ENCODE measurements at places on chromosomes 1 and 21.

DNA sequence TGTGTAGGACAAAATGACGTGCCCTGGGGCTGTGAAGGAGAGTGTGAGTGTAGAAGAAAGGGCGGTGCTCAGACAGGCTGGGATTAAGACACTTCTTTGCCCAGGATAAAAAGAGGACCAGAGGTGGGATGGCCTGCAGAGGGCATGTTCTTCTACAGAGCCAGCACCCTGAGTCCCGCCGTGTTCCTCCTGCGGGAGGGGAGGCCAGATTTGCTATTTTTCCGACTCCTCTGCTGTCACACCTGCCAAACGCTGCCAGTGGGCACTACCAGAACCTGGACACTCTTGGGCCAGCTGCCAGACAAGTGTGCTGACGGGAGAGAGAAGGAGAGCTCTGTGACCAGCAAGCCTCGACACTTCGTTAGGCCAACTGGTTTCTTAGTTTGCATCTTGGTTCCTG, 206.4 kb downstream of the PLD5 start:
- no peaks in the 10 kb centered on the region for H3K27me3 ChIP-seq
- no peaks in the 10 kb centered on the region for H3K36me3 ChIP-seq
- H3K4me3 ChIP-seq, result no peak overlapping the region
- no peak for DNase-seq
- H3K27ac ChIP-seq, result no peak overlapping the region
- H3K4me1 ChIP-seq, result no peaks in the 10 kb centered on the region

- no peak overlapping the region for H3K27ac ChIP-seq
- peaks cover 8% of the 10 kb centered on the region for H3K4me1 ChIP-seq
- H3K4me3 ChIP-seq, result no peak overlapping the region
- no peak for DNase-seq
- H3K27me3 ChIP-seq, result peaks cover 28% of the 10 kb centered on the region
Measured at GRCh38 chr1:84773195-84773594, 82.9 kb upstream of the SSX2IP start.

DNA sequence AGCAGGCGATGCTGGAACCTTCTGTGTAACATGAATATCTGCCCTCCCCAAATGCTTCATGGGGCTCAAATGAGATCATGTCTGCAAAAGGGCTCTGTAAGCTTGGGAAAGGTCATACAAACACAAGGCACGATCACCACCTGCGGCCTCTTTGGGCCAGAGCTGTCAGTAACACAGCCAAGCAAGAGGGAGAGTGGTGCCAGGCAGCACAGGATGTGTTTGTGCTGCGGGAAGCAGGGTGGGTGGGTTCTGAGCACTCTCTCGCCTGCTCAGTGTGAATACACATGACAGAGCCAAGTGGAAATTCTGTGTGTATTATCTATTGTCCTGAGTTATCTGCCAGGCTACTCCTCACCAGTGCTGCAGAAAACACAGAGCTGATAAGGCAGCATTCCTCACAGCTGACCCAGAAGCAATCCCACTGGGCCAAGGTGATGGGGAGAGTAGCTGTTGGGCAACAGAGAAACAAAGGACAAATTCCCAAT, 101.2 kb downstream of the LAMC2 start:
- H3K4me3 ChIP-seq, result no peak overlapping the region
- H3K36me3 ChIP-seq, result no peaks in the 10 kb centered on the region
- no peaks in the 10 kb centered on the region for H3K4me1 ChIP-seq
- no peak overlapping the region for H3K27ac ChIP-seq

DNA sequence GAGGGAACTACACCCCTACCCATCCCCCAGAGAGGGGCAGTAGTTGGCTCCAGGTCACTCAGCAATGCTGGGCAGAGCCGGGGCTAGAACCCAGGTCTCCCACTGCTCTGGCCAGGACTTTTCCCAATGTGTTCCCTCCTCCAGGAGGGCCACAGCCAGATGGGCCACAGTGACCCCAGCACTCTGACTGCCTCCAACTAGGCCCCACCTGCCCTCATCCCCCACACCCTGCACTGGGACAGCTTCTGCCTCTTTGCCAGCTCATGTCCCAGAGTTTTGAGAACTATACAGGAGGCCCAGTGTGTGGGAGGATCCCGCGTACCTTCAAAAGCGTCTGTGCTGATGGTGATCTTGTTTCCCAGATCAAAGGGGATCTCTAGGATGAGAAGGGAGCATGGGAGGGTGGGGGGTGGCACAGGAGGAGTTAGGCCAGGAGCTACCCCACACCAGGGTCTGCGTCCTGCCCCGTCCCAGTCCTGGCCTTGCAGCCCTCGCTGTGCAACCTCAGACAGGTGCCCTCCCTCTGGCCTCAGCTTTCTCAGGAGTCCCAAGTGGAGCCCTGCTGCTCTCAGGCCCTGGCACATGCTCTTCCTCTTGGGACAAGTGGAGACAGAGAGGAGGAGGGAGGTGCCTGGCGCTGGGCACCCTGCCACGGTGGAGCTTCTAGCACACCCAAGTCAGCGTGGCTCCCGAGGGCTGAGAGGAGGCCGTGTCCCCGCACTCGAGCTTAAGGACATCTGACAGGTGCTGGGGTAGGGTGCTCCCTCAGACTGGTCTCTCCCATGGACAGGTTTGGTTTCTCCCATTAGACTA, 22.0 kb downstream of the MYOM3 start:
- H3K4me3 ChIP-seq, result no peak overlapping the region
- no peak overlapping the region for H3K27ac ChIP-seq
- H3K36me3 ChIP-seq, result no peaks in the 10 kb centered on the region
- H3K4me1 ChIP-seq, result no peaks in the 10 kb centered on the region
- DNase-seq, result no peak
- peaks cover 39% of the 10 kb centered on the region for H3K27me3 ChIP-seq

DNA sequence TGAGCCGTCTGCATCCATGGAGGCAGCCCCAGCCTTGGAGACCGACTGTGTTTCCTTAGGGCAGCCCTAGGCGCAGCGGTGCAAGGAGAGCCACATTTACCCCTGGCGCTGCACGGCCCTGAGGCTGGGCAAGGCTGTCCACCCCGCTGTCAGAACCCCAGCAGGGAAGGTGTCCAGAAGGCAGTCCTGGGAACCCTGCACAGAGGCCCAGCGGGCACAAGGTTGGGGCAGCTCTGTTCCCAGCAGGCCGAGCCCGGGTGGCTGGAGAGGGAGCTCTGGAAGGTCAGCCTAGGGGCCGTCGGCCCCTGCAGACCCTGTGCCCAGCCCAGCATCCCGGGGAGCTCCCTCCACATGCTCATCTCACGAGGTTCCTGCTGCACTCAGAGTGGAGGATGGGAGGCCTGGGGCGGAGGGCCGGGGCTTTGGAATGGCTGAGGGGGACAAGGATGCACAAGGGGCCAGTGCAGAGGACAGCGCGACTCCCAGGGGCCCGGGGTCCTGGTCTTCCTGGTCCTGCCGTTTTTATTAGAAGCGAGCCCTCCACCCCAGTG, 19.9 kb upstream of the SAMD11 start:
- peaks cover 9% of the 10 kb centered on the region for H3K36me3 ChIP-seq
- peak overlapping the region; percentile 72 for H3K4me3 ChIP-seq
- H3K27me3 ChIP-seq, result peaks cover 48% of the 10 kb centered on the region
- no peaks in the 10 kb centered on the region for H3K4me1 ChIP-seq
- DNase-seq, result no peak

DNA sequence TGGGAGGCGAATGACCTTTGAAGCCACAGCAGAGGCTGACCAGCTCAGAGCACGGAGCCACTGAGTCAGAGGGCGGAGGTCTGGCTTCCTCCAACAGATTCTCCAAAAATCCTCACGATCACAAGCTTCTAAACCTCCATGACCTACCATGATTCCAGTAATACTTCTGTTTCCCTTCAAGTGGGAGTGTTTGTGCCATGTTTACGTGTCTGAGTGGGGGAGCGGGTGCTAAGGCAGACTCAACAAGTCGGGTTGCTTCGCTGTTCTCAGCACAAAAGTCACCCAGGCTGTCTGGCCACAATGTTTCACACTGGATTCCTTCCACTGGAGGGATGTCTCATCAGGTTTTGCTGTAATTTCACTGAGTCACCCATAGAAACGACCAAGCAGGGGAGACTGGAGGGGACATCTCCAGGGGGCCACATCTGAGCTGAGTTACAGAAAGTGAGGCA, 86.2 kb downstream of the SLC66A1 start:
- H3K4me1 ChIP-seq, result no peaks in the 10 kb centered on the region
- no peak overlapping the region for H3K4me3 ChIP-seq
- H3K27me3 ChIP-seq, result no peaks in the 10 kb centered on the region

DNA sequence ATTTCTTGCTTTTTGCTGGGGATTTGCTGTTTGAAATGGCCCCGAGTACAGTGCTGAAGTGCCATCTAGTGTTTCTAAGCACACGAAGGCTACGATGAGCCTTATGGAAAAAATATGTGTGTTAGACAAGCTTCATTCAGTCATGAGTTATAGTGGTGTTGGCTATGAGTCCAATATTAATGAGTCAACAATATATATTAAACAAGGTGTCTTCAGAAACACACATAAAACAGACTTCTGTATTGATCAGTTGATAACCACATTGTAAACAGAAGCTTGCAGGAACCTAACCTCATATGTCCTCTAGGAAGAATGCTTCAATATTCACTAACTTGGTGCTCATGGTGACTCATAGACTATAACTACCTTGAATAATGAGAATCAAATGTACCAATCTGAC, 1.7 kb upstream of the GJB5 start:
- no peak overlapping the region for H3K27ac ChIP-seq
- H3K4me1 ChIP-seq, result peaks cover 13% of the 10 kb centered on the region
- no peaks in the 10 kb centered on the region for H3K27me3 ChIP-seq
- DNase-seq, result no peak
- no peak overlapping the region for H3K4me3 ChIP-seq

- H3K4me3 ChIP-seq, result no peak overlapping the region
- H3K36me3 ChIP-seq, result no peaks in the 10 kb centered on the region
- DNase-seq, result no peak
- H3K27me3 ChIP-seq, result peaks cover 88% of the 10 kb centered on the region
Measured at GRCh38 chr1:3391711-3392110, 62.8 kb upstream of the ARHGEF16 start.

DNA sequence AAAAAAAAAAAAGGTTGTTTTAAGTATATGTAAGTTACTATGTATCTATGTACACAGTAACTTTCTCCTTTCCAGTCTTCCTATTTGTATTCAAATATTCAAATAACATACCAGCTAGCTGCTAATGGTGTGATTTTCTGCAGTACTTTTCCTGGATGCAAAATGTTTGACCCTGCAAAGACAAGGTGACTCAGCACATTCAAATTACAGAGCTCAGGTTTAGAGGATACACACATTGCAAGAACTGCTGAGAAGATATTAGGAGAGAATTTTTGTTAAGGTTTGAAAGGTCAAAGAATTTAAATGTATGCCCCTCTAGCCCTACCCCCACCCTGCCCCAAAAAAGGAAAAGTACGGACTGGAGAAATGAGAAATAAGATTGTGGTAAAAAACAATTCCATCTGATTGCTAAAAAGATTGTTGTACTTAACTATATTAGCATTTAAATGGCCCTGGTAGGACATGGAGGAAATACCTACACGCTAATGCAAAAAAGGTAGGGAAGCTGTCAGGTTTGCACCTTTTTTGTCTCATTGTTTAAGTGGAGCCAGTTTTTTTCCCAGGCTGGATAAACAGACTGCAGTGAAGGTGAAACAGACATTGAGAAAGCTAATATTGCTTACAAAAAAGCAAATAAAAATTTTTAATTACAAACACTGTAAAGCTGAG, 45.6 kb downstream of the ZNF281 start:
- H3K27ac ChIP-seq, result peak overlapping the region; percentile 59
- H3K27me3 ChIP-seq, result no peaks in the 10 kb centered on the region
- peaks cover 25% of the 10 kb centered on the region for H3K4me1 ChIP-seq
- H3K4me3 ChIP-seq, result no peak overlapping the region
- DNase-seq, result no peak
- peaks cover 5% of the 10 kb centered on the region for H3K36me3 ChIP-seq

DNA sequence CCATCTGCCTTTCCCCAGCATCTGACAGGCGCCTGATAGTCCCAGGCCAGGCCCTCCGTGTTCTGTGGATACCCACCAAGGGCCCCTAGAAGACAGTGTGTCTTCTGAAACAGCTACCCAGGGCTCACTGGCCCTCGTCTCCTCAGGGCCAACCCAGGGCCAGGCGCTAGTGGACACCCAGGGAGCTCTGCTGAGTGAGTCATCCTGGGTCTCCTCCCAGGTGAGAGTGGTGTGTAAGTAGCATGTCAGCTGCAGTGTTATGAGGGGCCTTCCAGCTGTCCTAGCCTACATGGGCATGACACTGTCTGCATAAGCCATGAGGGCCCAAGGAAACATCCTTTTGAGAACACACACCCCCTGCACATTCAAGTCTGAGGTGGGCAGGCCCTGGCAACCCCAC, 36.7 kb downstream of the CHD5 start:
- no peak overlapping the region for H3K27ac ChIP-seq
- no peak for DNase-seq
- H3K36me3 ChIP-seq, result no peaks in the 10 kb centered on the region
- peaks cover 34% of the 10 kb centered on the region for H3K27me3 ChIP-seq
- H3K4me1 ChIP-seq, result peaks cover 7% of the 10 kb centered on the region

DNA sequence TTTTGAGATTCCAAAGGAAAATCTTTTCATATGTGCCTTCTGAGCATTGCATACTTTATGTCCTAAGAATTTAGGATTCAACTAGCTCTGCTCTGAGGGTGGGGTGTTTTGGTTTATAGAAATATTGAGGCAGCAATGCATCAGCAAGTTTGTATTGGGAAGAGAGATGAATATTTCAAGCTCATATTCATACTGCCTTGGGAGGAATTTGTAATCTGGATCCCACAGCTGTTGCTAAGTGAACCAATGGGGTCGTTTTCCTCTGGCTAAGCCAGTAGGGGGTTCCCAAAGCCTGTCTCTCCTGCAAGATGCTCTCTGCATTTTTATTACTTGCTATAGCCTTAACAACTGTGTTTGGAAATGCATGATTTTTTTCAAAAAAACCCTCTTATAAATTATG, 130.6 kb downstream of the SNX7 start:
- DNase-seq, result no peak
- H3K4me1 ChIP-seq, result no peaks in the 10 kb centered on the region
- no peaks in the 10 kb centered on the region for H3K27me3 ChIP-seq
- H3K4me3 ChIP-seq, result no peak overlapping the region
- no peaks in the 10 kb centered on the region for H3K36me3 ChIP-seq

- DNase-seq, result no peak
- no peaks in the 10 kb centered on the region for H3K27me3 ChIP-seq
- no peak overlapping the region for H3K4me3 ChIP-seq
Measured at GRCh38 chr1:97157991-97158390, 436.4 kb downstream of the PTBP2 start.

DNA sequence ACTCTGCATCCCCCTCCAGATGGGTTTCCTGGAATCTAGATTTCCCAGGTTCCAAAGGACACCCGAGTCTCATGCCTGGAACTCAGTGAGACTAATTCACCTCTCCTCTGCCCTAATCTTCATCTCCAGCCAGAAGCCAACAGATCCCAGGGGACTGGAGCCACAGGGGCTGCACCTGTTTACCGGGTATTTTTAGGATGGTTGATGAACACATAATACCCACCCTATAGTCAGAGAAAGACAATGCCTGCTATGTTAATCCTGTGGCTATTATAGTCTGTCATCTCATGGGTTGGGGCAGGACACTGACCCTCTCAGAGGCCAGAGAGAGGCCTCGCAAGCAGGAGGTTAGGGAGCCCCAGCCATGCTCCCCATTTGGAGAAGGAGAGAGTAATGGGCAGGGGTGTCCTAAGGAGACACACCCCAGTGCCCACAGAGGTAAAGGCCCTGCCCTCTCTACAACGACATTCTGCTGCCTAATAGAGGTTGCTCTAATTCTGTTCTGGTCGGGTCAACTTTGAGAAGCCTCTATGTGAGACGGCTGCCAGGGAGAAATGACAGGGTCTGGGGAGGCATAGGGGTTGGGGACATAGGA, 1.0 kb upstream of the TNNI1 start:
- H3K4me1 ChIP-seq, result no peaks in the 10 kb centered on the region
- H3K27me3 ChIP-seq, result peaks cover 31% of the 10 kb centered on the region
- H3K27ac ChIP-seq, result no peak overlapping the region
- DNase-seq, result no peak
- no peak overlapping the region for H3K4me3 ChIP-seq
